ENCODE measurements at places on chromosomes 2 and 18.

- peak; percentile 49 for DNase-seq
These were observed 34.5 kb downstream of the SLC4A3 start for GRCh38 chr2:219661955-219662395.

- DNase-seq, result no peak
These were observed 21.1 kb upstream of the CHMP3 start for GRCh38 chr2:86584151-86584913.

GRCh38 chr2:197975931-197976519 lies 171.6 kb downstream of the PLCL1 start:
- DNase-seq, result no peak

- DNase-seq, result no peak
These were observed 55.0 kb downstream of the PKDCC start for GRCh38 chr2:42102591-42103450.

GRCh38 chr2:2879781-2880180 lies 497.8 kb downstream of the EIPR1 start:
- DNase-seq, result no peak

- DNase-seq, result no peak
These were observed 29.8 kb downstream of the DPP10 start for GRCh38 chr2:114472246-114472645.

DNA sequence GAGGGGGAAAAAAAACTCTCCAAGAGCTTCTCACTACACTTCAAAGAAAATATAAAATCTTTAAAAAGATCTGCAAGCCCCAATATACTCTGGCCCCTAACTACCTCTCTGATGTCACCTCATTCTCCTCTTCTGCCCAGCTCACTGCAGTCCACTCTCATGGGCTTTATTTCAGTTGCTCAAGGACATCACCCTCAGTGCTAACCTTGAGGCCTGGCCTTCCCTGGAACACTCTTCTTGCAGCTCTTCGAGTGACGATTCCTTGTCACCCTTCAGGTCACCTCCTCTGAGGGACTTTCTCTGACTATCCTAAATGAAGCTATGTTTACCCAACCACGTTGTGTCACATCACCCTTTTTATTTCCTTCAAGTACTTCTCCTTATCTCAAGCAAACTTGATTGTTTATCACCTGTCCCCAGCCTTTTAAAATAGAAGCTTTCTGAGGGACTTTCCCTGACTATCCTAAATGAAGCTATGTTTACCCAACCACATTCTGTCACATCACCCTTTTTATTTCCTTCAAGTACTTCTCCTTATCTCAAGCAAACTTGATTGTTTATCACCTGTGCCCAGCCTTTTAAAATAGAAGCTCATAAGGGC lies 10.4 kb downstream of the RTTN start:
- DNase-seq, result no peak

- DNase-seq, result no peak
These were observed 700.9 kb downstream of the ERBB4 start for GRCh38 chr2:211837706-211838105.

Measured in AG04449 (cell line).